ENCODE measurements at places on chromosomes 5 and 9.

DNA sequence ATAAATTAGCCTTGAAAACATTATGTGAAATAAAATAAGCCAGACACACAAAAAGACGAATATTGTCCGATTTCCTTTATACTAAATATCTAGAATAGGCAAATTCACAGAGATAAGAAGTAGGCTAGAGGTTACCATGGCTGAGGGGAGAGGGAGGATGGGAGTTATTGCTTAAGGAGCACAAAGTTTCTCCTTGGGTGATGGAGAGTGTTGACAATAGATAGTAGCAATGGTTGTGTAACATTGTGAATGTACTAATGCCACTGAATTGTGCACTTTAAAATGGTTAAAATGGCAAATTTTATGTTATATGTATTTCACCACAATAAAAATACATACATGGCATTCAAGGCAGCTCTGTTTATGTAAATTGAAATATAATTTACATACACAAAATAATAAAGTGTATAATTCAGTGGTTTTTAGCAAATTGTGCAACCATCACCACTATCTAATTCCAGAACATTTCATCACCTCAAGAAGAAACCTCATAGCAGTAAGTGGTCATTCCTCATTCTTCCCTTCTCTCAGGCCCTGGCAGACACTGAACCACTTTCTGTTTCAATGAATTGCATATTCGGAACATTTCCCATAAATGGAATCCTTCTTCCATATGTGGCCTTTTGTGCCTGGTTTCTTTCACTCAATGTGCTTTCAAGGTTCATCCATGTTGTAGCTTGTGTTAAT, 59.2 kb downstream of the NDST1 start:
- no peak for DNase-seq

GRCh38 chr5:137072361-137073115, 426.6 kb downstream of the SPOCK1 start:
- DNase-seq: no peak

GRCh38 chr9:133477992-133478850, 678 bp downstream of the SLC2A6 start:
- DNase-seq: peak; percentile 22

DNA sequence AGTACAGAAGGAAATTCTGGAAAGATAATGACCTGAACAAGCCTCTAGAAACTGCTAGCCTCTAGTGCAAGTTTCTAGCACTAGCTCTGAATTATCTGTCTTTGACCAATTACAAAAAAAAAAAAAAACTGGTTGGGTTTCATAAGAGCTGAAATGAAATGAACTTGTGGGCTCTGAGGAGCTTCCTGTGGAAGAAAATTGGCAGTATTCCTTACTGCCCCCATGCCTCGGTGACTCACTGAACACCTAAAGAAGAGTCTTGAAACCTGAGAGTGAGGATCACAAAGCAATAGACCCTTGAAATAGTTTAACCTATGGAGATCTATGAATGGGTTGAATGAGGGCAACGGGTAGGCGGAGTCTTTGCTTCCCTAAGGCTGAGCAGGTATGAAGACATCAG, 263.6 kb upstream of the RASA1 start:
- DNase-seq: no peak

DNA sequence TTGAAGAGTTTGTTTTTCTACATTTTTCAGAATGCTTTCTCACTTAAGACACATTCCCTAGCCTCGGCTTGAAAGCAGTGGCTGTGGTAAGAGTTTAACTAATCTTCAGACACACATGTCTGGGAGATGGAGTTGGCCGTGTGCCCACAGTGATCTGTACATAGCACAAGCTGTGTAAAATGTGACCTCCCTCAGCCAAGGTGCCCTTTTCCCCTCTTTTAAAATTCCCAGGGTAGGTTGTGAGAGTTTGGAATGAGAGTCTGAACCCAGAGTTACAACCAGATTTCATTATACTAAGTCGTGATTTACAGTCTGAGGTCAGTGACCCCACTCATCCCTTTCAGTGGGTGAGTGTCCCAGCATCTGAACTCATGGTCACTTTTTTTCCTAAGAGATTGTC, 230.4 kb downstream of the DOCK8 start:
- no peak for DNase-seq

- no peak for DNase-seq
Measured at GRCh38 chr5:107403228-107403953, 267.3 kb downstream of the EFNA5 start.

DNA sequence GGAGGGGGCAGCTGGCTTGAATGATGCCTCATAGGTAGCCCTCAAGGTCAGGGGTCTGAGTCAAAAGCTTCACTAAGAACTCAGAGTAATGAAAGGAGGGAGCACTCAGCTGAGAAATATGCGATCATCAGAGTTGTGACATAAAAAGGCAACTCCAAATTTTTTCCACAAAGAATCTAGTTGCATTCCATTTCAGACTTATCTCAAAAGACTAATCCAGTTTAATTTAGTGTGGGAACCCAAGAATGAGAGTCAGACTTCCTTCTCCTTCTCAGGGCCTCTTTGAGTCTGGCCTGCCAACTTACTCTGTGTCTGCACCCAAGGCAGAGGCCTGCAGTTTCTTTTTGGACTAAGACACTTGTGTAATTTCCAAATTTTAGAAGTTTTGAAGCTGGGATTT, 34.7 kb downstream of the GABRP start:
- DNase-seq: no peak

GRCh38 chr5:154653764-154654485, 101.3 kb upstream of the LARP1 start:
- no peak for DNase-seq

- no peak for DNase-seq
Measured at GRCh38 chr5:110817459-110817858, 78.7 kb downstream of the SLC25A46 start.

DNA sequence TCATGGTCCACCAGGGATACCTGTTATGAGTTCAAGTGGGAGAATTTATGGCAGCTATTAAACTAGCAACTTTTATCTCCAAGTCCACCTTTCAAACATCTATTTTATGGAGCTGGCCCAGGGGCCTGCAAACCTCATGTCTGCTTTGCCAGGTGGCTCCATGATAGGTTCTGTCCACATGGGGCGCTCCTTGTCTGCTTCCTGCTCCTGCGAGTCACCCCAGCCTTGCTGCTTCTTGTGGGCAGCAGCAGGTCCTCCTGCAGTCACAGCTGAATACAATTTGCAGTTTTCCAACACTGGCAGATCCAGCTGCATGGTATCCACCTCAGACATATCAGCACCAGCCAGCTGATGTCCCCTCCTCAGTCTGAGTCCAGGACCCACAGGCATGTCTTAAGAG, 39.6 kb upstream of the FRRS1L start:
- DNase-seq: no peak

DNA sequence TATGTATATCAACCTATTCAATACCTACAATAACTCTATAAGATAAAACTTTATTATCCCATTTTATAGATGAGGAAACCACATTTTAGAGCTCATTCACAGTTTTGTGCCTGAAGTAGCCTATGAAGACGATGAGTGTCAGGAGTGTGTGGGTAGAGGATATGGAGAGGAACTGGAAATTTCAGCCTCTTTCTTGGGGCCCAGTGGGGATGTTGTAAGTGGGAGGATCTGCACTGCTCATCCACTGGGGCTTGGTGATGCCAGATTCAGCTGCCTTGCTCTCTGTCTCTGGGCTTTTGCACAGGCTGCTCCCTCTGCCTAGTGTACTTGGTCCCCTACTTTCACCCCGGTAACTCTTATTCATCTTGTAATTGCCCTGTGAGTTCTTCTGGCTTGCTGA, 194.7 kb downstream of the SREK1 start:
- no peak for DNase-seq

GRCh38 chr5:129400395-129400983, 59.6 kb upstream of the ADAMTS19 start:
- DNase-seq: no peak

GRCh38 chr5:21219251-21219650, 1231.3 kb upstream of the CDH18 start:
- no peak for DNase-seq

DNA sequence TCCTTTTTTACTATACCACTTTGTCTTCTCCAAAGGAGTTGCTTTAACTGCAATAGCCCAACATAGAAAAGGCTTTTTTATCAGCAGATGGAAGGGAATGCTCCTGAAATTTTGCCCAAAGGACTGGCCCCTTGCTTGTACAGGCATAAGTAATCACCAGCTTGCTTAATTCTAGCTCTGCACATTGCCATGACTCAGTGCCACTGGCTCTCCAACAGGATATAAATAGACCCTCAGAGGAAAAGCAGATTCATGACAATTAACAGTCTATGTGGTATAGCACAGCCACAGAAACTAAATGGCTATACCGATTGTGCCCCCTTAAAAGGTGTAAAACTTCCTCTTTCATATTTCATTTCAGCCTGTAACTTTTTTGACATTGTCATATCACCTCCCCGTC, 227.0 kb downstream of the ZNF608 start:
- DNase-seq: no peak

DNA sequence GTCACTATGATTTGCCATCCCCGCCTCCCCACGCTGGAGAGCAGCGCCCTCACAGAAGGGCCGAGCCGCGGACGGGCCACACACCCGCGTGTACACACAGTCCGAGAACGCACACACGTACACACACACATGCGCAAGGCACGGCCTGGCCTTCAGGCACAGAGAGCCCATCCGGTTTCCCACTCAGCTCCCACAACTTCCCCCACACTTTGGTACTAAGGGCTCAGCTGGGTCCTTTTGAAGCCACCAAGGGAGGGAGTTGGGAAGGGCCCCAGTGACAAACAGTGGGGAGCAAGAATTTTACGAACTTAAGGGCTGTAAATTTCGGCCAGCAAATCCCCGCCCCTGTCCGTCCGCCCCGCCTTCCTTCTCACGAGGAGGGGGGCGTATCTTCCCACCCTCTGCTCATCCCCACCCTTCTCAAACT, 133.3 kb upstream of the HAND1 start:
- DNase-seq: no peak

- DNase-seq: peak; percentile 54
Measured at GRCh38 chr9:36486933-36487481, 85.7 kb upstream of the MELK start.

- DNase-seq: no peak
Measured at GRCh38 chr9:6096821-6097220, 81.4 kb upstream of the RANBP6 start.

DNA sequence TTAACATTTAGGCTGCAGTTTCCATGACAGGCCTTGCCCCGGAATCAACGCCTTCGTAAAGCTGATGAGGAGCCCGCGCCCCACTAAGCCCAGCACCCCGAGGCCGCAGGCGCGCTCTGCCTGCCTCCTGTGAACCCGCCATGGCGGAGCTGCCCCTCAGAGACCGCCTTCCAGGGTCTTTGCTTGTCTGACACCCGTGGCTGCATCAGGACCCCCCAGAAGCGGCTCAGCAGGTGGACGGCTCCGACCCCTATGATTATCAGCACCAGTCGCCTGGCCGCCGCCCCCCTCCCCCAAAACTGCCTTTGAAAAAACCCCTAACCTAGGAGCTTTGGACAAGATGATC, 507 bp upstream of the DPH7 start:
- DNase-seq: no peak

GRCh38 chr5:166624573-166624972, 1666.9 kb upstream of the WWC1 start:
- no peak for DNase-seq

DNA sequence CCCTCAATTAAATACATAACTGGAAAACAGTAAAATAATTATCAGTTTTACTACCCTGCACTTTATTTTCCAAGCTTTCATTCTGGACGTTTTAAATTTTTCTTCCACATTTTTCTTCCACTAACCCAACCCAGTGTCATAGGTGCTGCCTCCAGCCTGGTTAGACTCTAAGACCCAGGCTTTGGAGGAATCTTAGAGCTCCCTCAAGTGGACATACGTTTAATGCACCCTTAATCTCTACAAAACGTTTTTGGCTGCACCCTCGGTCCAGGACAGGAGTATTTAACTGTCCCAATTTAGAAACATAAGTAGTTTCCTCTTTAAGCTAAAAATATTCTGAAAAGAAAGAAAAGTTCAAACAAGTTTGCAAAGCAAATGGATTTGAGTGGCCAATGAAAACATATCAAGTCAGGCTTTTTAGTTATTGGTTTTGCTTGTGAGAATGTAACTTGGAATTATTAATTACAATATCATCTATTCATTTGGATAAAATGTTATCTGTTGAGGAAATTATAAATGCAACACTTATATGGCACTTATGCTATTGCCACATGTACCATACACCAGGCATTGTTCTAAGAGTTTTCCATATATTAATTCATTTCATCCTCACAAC, 38.9 kb downstream of the CDH6 start:
- no peak for DNase-seq

- DNase-seq: no peak
Measured at GRCh38 chr9:135060461-135061116, 26.9 kb upstream of the OLFM1 start.

DNA sequence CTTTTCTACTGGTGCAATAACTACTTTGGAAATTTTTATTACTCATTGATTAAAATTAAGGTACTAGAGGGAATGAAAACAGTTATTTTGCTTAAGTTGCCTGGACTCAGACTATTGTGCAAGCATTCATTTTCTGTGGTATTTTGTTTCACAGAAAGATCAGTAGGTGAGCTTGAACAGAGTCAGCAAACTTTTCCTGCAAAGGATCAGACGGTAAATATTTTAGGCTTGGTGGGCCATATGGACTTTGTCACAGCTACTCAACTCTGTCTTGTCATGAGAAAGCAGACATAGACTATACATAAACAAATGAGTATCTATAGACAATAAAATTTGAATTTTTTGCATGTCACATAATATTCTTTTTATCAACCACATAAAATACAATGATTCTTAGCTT, 1036.4 kb downstream of the NR2F1-AS1 start:
- no peak for DNase-seq

DNA sequence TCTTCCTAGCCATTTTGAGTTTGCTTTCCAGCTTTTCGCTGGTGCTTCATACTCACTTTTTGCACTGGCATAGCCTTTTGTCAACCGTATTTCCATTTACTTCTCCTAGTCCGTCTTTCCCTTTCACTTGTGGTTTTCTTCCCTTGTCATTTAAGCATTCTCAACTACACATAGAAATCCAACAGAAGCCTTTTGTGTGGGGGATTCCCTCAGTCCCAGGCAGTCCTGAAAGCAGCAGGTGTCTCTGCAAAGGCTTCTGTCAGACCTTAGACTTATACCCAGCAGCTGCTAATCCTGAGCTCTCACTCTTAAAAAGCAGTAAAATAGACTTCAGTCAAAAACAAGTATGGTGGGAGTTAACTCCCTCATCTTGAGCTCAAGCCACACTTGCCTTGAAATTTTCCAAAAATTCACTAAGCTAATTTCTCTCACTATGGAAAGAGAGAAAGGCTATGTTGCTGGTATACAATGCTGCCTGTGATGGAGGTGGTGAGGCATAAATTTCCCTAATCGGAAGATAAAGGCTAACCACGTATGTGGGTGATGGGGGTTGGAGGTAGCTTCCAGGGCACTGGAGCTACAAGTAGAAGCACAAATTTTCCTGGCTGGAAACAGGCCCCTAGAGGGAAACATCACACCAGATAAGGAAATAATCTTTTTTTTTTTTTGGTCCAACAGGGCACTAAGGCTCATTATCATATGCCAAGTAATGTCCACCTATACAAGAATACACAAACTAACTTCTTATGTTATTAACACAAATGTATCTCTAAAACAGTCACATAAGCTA, 34.8 kb upstream of the IFNK start:
- DNase-seq: no peak
